ENCODE measurements at places on chromosomes 1 and 21.

DNA sequence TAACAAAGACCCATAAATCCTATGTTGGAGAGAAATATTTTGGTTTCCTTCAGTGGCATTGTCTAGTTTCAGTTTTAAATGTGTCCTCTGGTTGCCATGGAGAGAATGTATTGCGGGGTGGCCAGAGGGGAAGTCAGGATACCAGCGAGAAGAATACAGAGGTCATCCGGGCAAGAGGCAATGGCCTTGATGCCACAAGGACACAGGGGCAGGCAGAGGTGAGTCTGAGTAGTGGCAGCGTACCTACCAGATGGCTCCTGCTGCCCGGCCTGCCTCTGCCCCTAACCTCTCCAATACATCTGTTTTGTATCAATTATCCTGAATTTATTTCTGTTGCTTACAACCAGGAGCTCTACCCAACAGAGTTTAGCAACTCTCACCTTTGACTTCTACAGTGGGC is 14.9 kb downstream of the KLHDC7A start:
- no peak for DNase-seq

- DNase-seq = no peak
Measured at GRCh38 chr1:111424281-111424680, 3.3 kb downstream of the OVGP1 start.

GRCh38 chr1:21696931-21697330 is 27.8 kb upstream of the RAP1GAP start:
- no peak for DNase-seq

DNA sequence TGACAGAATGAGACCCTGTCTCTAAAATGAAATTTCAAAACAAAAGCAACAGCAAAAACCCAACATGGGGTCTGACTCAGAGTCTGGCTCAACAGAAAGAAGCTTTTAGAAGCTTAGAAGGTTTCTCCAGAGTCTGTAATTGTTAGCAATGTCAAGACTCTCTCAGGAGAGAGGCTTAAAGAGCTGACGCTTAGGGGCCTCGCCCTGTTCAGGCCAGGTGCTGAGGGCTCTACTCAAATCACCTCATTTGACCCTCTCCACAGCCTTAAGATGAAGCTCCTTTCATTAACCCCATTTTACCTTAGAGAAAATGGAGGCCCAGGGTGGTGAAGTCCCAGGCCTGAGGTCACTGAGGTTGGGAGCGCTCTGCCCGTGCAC is 5.3 kb upstream of the KIF17 start:
- no peak for DNase-seq

GRCh38 chr1:244325056-244325758 is 126.5 kb downstream of the ADSS2 start:
- no peak for DNase-seq
